ENCODE measurements at places on chromosomes 4 and X.

DNA sequence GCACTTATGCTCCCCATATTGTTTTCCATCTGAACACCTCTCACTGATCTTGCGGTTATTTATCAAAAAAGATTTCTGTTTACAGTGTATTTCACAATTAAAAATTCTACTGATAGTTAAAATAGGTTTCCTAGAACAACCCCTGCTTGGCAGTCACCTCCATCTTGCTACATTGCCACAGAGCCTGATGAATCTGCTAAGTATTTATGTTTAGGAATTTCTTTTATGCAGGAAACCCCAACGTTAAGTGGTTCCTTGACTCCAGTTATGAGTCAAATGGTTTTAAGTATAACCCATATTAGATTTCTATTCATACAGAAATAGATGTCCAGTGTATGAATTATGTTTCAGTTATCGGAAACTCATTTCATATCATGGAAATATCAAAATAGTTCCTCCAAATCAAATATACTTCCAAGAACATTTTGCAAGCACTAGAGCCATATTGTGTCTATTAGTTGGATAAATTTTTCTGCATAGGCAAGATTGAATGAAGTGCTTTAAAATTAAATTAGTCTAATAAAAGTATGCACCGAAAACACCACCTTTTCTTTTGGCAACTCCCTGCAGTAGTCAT, 20.6 kb downstream of the GALNT7 start:
- no peak for DNase-seq

DNA sequence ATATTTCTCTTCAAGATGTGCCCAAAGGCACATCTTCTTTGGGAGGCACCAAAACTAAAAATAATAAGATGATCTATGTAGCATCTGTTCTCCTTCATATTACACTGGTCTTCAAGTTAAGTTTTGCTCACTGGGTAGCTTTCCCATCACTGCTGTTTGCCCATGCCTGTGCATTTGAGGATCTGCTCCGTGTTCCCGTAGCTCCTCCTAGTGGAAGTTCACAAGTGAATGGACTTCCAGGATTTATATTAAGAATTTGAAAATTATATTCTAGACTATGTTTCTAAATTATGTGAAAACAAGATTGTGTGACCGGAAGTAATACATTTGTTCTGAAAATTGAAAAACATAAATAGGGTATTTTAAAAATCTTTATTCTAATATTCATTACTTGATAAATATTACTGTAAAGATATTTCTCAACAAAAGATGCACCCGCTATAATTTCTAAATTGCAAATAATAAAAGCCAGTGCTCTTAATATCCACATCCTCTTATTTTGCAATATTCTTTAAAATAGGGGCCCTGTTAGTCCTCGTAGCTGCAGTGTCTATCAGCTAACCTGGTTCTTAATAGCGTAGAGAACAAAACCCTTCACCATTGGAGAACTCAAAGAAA, 147.7 kb downstream of the RBM46 start:
- no peak for DNase-seq

- DNase-seq, result no peak
Observed at GRCh38 chrX:57232658-57233360, 53.7 kb upstream of the FAAH2 start.

DNA sequence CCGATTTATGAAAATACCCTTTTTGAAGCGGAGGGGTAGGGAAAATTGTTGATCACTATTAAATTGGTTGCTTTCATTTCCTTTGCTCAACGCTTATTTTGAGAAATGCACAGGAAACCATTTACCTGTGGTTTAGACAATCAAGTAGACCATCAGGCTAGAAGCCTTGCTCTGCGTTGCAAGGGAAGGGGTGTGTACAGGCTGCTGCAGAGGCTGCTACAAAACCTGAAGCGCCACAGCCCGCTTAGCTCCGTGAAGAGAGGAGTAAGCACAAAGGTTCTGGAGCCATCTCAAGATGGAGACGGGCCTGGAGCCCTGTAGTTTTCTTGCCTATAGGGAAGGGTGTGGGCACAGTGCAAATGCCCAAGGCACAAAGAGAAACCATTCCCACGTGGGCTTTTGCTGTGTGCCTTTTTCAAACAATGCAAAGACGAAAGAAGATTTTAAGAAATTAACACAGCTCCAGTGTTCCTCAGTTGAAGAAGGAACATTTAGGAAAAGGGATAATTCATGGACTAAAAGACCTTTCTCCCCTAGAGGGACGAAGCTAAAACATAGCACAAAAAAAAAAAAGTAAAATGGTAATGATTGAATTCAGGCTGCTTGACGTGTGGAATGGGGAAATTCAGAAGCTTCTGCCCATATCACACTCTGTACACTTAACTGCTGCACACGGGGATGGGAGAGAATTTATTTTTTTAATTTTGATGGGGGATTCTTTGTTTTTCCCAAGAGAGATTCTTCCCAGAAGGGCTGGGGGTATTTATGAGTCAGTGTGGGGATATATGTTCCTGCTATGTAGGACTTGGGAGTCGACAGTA, 3.5 kb downstream of the TMSB4X start:
- DNase-seq, result no peak

DNA sequence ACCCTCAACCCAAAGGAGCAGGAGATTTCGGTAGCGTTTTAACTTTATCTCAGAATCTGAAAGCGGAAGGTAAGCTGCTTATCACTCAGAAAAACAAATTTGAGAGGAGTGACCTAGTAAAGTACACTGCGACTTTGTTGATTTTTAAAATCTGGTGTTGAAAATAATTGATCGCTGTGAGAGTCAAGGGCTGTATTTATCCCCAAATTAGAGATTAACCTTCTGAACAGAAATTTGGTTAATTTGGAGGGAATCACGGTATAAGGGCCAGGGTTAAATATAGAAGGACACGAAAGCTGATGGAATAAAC, 212 bp downstream of the CLCN4 start:
- DNase-seq, result no peak

GRCh38 chr4:856225-856901, 30.4 kb upstream of the CPLX1 start:
- no peak for DNase-seq

- no peak for DNase-seq
Observed at GRCh38 chr4:89939546-89939945, 44.9 kb downstream of the MMRN1 start.

- no peak for DNase-seq
Observed at GRCh38 chrX:261919-262352, 19.2 kb upstream of the PLCXD1 start.

DNA sequence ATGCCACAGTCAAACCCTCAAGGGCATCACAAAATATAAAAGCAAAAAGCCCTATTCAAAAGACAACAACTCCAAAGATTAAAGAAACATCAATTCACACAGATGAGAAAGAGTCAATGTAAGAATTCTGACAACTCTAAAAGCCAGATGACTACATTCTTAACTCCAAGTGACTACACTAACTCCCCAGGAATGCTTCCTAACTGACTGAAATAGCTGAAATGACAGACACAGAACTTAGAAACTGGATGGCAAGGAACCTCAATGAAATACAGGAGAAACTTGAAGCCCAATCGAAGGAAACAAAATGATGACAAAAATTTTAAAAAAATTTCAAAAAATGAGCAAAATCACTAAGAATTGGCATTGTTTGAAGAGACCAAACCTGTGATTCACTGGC, 1047.6 kb upstream of the PCDH10 start:
- DNase-seq, result no peak

DNA sequence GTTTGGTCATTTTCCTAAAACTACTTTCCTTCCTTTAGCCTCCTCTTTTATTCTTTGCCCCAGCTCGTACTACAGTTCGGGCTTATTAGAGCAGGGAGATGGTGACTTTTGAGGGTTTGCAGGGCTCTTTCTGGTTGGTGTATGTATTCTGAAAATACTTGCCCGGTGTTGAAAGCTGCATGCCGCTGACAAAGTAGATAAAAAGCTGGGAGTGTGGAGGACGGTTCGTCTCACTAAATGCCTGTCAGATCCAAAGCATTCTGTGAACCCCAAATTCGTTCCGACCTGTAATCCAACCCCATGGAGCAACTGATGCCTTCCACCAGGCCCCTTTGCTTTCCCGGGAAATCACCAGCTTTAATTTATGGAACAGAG, 19.2 kb downstream of the TRIM2 start:
- no peak for DNase-seq

DNA sequence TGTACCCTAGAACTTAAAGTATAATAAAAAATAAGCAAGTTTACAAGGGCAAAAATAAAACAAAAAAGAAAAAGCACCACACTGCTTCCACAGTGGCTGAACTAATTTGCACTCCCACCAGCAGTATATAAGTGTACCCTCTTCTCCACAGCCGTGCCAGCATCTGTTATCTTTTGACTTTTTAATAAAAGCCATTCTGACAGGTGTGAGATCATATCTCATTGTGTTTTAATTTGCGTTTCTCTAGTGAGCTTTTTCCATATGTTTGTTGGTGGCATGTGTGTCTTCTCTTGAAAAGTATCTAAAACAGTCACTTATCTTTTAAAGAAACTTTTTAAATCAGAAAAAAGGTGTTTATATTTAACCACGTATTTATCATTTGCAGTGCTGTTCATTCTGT, 71.3 kb downstream of the NFKB1 start:
- no peak for DNase-seq

GRCh38 chrX:71949844-71950445, 39.3 kb downstream of the NHSL2 start:
- DNase-seq, result no peak

GRCh38 chr4:15920723-15921591, 17.6 kb downstream of the FGFBP1 start:
- no peak for DNase-seq

- DNase-seq, result no peak
Observed at GRCh38 chr4:7625071-7625470, 190.3 kb upstream of the PSAPL1 start.

DNA sequence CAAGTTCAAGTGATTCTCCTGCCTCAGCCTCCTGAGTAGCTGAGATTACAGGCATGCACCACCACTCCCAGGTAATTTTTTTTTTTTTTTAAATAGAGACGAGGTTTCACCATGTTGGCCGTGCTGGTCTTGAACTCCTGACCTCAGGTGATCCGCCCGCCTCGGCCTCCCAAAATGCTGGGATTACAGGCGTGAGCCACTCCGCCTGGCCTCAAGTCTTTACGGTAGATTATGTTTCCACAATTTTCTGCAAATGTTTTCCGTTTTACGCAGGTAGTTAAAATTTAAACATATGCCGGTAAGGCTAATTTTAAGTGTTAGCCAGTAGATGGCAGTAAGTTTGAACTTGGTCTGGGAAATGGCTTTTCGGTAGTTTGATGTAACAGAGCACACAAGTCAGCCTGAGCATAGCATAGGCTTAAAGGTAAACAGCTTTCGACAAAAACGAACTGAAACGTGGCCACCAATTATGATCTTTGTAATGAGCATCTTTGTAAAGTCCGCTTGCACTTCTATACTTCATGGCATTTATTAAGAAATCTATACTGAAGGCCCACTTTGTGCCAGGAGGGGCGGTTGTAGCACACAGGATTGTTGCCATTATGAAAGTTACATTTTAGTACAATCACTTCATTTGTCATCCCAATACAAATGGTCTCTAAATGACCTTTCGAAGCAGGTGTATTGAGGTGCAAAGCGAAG, 31.1 kb downstream of the CCKAR start:
- no peak for DNase-seq

DNA sequence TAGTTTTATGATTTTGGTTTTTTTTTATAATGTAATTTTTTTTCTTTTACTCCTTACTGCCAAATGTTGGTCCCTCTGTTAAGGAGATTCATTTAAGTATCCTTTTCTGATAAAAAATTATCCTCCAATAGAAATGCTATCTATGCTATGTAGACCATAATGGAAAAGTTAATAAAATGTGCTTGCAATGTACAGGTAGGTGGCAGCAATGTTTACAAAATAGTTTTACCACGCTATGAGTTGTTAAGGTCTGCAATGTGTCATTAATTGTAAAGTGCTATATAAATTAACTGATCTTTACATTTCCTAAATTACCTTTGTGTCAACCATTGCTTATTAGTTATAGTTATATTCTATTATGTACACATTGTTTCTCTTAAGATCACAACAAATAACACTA, 3.8 kb upstream of the CENPC start:
- DNase-seq, result no peak

- no peak for DNase-seq
Observed at GRCh38 chrX:27008486-27008885, 454.7 kb downstream of the PPP4R3C start.

DNA sequence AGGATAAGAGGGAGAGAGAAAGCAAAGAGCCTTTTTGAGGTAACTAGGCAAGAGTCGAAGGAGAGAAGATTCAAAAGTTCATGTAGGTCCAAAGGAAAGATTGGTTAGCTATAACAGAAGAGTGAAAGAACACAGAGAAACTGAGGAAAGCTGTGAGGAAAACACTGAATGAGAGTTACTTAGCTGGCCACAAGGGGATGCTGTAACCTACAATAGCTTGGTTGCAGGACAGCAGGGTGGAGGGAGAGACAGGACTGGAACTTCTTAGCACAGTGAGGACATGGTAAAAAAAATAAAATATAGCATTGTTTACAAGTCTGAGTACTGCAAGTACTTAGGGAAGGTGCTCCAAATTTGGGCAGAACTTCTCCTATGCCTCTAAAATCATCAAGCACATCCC, 48.3 kb downstream of the RAI2 start:
- DNase-seq, result no peak

GRCh38 chr4:157076578-157076947, 613 bp downstream of the GLRB start:
- DNase-seq, result no peak

DNA sequence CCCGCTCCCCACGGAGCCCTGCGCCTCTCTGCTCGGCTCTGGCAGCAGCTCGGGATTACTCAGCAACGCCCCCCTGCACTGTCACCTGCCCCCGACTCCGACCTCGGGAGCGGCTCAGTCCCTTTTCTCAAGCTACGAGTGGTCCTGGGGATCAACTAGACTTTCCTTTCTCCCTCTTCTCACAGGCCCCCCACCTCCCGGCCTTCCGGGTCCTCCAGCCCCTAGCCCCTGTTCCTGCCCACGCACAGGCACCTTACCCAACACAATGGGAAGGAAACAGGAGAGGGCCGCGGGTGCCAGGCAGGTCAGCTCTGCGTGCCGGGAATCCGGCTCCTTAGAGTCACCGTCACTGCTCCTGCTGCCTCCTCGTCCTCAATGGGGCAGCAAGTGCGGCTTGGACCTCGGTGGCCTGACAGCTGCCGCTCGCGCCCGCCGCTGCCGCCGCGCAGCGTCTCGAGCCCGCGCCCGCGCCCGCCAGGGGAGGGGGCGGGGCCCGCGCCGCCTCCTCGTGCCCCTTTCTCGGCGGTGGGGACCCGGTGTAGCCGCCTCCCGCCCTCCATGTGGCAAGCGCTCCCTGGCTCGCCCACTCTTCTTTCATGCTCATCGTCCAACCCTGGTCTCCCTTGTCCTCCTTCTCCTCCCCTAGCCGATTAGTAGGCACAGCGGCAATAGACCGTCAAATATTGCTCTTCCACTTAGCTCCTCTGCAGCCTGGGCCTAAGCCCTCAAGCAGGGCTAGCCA, at the start of gene RAB9B:
Gene RAB9B, minus strand, starts transcription at position 455 of the 742 bp plus-strand sequence. CDS start 6,473 bp downstream, outside the sequence.
- peak; percentile 42 for DNase-seq

DNA sequence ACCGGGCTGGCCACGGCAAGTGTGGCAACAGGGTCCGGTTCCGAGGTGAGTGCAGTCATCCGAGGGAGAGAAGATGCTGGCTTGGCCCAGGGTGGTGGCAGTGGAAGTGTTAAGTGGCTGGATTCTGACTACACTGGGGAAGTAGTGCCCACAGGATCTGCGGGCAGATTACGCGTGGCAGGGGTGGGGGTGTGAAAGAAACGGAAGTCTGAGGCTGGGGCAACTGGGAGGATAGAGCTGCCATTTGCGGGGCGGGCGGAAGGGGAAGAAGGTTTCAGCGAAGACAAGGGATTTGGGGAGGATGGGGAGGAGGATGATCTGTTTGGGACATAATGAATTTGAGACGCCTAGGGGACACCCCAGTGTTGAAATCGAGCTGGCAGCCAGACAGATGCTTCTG, 5.3 kb downstream of the RS1 start:
- DNase-seq, result no peak
